ENCODE measurements at places on chromosomes 5 and 9.

GRCh38 chr5:65779643-65780042, 57.6 kb downstream of the NLN start:
- H3K4me1 ChIP-seq: peaks cover 8% of the 10 kb centered on the region
- H3K36me3 ChIP-seq: peaks cover 27% of the 10 kb centered on the region
- no peak overlapping the region for H3K4me3 ChIP-seq
- H3K27me3 ChIP-seq: no peaks in the 10 kb centered on the region
- DNase-seq: no peak

DNA sequence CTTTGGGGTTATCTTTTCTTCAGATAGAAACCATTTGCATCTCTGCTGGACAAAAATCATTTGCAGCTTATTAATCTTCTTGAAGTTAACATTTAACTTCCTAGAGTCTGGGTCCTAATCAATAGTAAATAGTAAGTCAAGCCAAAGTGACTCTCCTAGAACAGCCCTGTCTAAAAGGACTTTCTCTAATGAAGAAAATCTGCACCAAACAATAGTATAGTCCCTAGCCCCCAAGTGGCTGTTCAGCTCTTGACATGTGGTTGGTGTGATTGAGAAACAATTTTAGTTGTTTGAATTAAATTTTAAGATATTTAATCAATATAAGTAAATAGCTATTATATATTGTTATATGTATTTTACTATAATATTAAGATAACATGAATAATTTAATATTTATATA, 64.6 kb upstream of the SHB start:
- H3K27ac ChIP-seq: no peak overlapping the region
- no peak for DNase-seq
- H3K4me3 ChIP-seq: no peak overlapping the region
- no peaks in the 10 kb centered on the region for H3K36me3 ChIP-seq
- H3K27me3 ChIP-seq: peaks cover 11% of the 10 kb centered on the region

DNA sequence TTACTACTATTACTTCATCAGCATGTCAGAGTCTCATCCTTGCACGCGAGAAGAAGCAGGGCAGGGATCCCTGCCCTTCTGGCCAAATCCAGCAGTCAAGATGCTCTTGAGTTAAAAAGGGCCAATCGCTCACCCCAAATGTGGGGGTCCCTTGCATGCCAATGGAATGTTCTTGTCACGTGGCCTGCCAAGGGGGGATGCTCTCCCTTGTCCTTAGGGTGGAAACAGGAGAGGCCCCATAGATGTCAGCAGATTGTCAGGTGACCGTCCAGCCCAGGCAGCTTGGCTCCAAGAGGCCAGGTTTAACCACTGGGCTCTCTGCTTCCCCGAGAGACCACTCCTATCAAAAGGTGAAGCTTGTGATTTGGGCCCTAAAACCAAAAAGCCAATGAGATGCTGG, 25.3 kb upstream of the DUSP1 start:
- H3K4me3 ChIP-seq: no peak overlapping the region
- H3K27me3 ChIP-seq: no peaks in the 10 kb centered on the region
- peak overlapping the region; percentile 91 for H3K27ac ChIP-seq
- no peak for DNase-seq

- H3K27ac ChIP-seq: no peak overlapping the region
- no peaks in the 10 kb centered on the region for H3K36me3 ChIP-seq
- DNase-seq: no peak
- no peak overlapping the region for H3K4me3 ChIP-seq
- peaks cover 5% of the 10 kb centered on the region for H3K4me1 ChIP-seq
- no peaks in the 10 kb centered on the region for H3K27me3 ChIP-seq
These were observed 29.1 kb upstream of the FREM1 start for GRCh38 chr9:14939378-14939777.
